Left renal cortex interstitium (tissue), 4 donors: ENCODE measurements at places on chromosomes 1 and 21. TPM values are rescaled to one million over a fixed set of nuclear protein-coding genes. Genes with fewer than 3 reads are reported as not detected.

PEA15 gene
- polyA plus RNA-seq: 130 TPM

DNA sequence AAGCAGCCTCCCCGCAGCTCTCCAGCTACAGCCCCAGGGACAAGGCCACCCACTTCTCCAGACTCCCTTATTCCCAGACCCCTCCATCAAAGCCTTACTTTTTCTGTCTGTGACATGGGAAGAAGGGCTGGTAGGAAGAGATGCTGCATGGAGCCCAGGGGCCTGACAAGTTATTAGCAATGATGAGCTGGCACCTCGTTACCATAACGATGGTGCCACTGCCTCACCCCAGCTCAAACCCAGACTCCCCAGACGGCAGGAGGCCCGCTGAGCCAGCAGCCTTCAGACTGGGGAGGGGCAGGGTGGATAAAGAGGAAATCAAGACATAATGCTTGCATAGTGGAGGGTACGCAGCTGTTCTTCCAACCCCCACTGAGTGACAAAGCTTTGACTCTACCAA is 3.3 kb downstream of the DLGAP3 start:
- no peak for DNase-seq

RPTN gene
- polyA plus RNA-seq: not detected

DNA sequence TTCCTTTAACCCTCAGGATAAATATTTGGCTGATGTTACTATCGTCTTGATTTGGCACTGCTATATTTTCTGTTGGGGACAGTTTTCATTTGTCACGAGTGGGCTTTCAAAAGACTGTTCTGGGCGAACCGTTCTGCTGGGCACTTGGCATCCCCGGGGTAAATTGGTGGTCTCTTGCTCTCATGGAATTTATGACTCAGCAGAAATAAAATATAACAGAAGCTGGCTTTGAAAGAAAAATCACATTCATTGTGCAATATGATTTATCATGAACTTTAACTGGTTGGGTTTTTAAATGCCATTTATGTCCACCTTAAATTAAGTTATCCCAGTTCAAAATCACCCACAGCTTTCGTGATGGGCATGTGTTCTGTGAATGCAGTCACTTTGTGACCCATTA is 147.3 kb downstream of the KAZN start:
- no peak for DNase-seq

GRCh38 chr21:43187715-43188114 is 18.9 kb downstream of the CRYAA start:
- no peak for DNase-seq

FAM72C gene
- 4.4 TPM for polyA plus RNA-seq

DNA sequence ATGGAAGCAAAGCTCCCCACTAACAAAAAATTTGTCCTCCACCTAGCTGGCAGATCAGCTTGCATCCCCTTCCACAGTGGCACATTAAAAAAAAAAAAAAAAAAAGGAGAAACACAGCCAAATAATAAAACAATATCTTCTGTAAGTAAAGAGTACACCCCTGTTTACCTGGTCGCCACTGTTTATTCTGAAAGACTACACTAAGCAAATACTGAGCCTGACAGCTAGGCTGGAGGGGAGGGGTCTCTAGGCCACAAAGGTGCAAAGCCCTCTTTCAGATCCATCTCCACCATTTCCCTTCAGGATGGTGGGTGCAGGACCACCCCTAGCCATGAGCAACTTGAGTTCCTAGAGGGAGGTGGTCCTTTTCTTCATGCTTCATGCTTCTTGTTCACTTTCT is 22.8 kb upstream of the SLC45A3 start:
- DNase-seq: no peak

ANGPTL3 gene
- polyA plus RNA-seq: 5.1 TPM

DNA sequence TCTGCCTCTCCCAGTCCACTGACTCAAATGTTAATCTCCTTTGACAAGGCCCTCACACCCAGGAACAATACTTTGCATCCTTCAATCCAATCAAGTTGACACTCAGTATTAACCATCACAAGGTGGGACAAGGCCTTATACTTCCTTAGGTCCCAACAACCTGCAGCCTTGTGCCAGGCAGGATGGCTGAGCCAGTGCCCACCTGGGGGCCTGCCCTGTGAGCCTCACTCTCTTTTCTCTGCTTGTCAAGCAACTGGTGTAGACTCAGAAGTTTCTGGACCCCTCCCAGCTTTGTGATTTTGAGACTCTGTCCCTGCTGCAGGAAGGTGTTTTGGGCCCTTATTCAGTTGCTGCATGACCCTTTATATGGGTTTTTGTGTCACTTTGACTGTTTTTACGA is 310.0 kb upstream of the C1orf174 start:
- no peak for DNase-seq

- peak; percentile 18 for DNase-seq
Measured at GRCh38 chr1:34406833-34407539, 230.3 kb downstream of the C1orf94 start.

S100A14 gene
- 19.2 TPM for polyA plus RNA-seq

GRCh38 chr1:227152525-227152924 is 165.8 kb downstream of the CDC42BPA start:
- no peak for DNase-seq

AADACL4 gene
- polyA plus RNA-seq: 2.4 TPM

GRCh38 chr1:20194757-20195461 is 8.6 kb upstream of the PLA2G2C start:
- peak; percentile 25 for DNase-seq

ABCA4 gene
- 13.2 TPM for polyA plus RNA-seq

TTC22 gene
- polyA plus RNA-seq: 8.8 TPM

DNA sequence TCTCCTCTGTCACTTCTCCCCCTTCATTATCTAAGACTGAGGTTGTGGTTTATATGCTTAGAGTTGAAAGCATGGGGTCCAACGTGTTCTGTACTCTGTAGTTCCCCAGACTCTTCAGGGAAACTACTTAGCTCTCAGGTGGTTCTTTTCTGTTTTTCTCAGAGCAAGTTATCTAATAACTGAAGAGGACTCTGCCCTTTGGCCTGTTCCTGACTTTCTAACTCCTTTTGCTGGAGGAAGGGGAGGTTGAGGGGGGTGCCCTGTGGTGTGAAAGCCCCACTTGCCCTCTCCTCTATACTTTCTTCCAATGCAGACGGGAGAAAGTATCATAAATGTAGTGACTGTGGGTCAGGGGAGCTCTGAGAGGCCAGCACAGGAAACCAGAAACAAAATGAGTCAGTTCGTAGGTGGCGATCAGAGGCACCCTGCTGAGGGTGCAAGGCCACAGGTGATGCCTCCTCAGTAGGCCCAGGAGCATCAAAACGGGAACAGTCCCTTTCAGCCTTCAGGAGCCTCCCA is 5.0 kb downstream of the SLC25A44 start:
- DNase-seq: no peak

ASB17 gene
- polyA plus RNA-seq: not detected

GRCh38 chr1:3858231-3858981 is 1.1 kb downstream of the DFFB start:
- no peak for DNase-seq

GRCh38 chr1:181669246-181669645 is 185.9 kb downstream of the CACNA1E start:
- no peak for DNase-seq

DNA sequence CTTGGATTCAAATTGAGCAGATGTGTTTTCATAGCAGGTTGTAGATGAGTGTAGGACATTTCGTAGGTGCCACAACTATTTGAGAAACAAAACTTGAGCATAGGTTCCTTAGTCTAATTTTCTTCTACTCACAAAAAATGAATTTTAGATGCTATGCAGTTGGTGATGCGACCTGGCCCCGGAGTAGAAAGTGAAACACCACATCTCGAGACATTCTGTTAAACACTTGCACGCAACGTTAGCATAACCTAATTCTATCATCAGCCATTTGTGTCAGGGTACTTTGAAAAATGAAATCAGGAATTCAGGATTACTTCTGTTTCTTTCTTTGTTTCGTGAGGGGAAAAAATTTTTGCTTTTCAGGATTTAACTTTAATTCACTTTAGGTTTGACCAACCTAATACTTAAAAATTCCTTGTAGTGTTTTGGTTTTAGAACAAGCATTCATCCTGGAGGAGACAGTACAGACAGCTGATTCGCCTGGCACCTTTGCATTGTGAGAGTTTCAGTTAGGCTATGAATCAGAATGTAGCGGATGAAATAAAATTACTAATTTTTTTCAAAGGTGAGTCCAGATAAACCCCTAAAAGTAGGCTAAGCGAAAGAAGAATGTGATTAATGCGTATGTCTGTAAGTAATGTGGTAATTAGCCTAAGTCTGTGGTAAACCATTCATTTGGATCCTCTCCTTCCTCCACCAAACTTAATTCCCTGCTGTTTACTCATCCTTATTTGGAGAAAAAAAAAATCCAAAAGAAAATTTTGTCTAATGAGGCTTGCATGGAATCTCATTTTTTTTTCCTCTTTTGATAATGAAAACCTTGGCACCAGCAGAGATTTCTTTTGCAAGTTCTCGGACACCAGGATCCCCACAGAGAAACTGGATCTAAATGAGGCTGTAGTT is 44.9 kb downstream of the MAP3K21 start:
- no peak for DNase-seq

DNA sequence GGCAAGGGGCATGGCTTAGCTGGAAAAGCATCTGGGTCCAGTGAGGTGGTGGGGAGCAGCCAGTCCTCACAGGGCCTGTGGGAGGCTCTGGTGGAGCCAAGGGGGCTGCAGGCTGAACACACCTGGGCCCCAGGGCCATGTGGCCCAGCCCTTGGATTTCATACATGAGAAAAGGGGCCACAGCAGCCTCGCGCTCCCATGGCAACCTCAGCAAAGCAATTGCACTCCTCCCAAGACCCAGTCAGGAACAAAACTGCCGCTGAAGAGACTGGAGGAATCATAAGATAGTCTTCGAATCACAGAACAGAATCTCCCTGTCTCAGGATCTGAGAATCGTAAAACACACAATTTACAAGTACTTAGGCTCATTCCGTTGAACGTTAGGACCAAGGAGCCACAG is 24.6 kb downstream of the LRP8 start:
- no peak for DNase-seq

DNA sequence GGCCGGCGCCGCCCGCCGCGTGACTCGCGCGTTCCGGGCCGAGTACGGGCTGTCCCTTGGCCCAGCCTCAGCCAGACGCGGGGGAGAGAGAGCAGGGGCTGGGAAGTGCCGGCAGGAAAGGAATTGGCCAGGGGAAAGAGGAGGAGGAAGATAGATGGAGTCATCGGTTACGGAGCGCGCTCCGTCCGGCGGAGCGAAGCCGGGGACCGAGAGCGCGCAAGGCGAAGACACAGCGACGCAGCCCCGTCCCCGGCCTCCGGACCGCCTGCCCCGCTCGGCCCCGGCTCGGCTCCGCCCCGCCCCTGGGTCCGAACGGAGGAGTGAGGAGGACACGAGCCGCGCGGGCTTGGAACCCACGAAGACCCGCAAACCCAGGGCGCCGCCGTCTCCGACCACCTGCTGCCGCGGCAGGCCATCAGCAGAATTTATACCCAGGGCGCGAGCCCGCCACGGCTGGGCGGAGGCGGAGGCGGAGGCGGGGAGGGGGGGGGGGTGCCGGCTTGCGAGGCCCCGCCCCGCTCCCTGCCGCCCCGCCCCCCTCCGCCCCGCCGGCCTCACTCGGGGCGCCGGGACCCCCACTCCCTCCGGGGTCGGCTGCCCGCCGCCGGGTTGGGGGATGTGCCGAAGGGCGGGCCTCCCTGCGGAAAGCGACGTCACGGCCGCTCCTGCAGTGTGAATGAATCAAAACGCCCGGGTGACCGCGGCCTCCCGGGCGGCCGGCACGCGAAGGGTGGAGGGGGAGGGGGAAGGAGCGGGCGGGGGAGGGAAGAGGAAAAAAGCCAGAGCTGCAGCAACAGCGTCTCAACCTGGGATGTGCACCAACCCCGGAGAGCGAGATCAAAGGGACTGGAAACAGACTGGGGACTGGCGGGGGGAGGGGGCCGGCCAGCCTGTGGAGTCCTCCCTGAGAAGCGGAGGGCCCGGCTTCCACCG is at the start of gene LHX4:
TSS of gene LHX4 (plus strand) at position 782 of the 933 bp plus-strand sequence. CDS start 266 bp downstream, outside the sequence.
- no peak for DNase-seq

DNA sequence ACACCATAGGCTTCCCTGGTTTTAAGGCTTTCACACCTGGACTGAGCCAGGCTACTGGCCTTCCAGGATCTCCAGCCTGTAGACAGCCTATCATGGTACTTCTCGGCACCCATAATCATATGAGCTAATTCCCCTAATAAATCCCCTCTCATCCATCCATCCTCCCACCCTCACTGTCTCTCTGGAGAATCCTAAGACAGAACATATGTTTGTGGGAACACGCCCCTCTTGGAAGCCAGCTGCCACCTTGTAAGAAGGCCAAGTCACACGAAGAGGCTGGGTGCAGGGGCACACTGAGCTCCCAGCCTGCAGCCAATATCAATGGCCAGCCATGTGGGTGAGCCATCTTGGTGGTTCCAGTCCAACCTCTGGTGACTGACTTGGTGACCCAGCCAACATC is 7.4 kb downstream of the CLCC1 start:
- no peak for DNase-seq

- no peak for DNase-seq
Measured at GRCh38 chr1:155051777-155052398, 772 bp downstream of the ADAM15 start.

GRCh38 chr1:15272009-15272781 is 25.2 kb downstream of the FHAD1 start:
- DNase-seq: peak; percentile 41

S100A6 gene
- polyA plus RNA-seq: 184 TPM

- no peak for DNase-seq
Measured at GRCh38 chr1:33943978-33944377, 80.1 kb downstream of the HMGB4 start.

- no peak for DNase-seq
Measured at GRCh38 chr21:28396421-28396820, 596.3 kb downstream of the LTN1 start.

- DNase-seq: no peak
Measured at GRCh38 chr1:15148941-15149340, 4.6 kb upstream of the TMEM51 start.

- no peak for DNase-seq
Measured at GRCh38 chr1:224757508-224757907, 141.4 kb downstream of the CNIH3 start.

MDM4 gene
- polyA plus RNA-seq: 60.7 TPM
